ENCODE measurements at places on chromosomes 2 and 18.

DNA sequence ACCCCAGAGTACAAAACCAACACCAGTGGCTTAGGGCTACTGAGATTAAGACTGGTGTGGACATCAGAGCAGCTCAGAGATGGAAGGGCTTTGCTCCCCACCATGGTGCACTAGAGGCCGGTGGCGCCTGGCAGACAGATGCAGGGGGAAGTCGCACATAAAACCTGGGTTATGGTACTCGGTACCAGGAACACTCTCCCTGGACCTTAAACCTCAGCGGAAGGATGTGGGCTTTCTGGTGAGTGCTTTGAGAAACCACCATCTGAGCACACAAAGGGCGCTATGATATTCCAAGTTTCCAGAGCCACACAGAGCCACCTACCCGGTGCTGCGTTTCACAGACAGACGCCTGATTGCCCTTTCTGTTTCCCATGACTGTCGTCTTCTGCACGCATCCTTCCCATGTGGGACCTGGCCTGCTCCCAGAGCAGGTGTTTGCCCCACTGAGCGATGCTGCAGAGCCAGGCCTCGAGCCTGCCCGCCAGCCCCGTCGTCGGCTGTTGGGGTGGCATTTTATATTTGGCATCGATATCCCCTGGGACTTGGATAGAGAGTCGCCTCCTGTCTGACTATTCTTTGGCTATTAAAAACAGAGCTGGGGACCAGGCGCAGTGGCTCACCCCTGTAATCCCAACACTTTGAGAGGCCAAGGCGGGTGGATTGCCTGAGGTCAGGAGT lies 89.5 kb upstream of the ODC1 start:
- DNase-seq: no peak

DNA sequence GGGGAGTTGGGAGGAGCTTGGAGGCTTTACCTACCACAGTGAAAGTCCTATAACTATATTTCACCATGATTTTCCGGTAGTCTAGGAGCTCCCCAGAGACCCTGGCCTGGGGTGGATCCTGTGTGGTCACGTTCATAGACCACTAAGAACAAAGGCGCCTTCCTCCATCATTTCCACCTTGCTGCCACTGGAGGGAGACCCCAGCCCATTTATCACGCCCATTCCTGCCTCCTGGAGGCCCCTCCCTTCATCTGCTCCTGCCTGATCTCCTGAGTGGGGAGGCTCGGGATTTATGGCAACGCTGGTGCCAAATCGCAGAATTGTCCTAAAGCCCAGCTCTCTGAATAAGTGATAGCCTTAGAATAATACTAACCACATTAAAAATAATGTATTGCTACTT lies 507.6 kb upstream of the SPHKAP start:
- DNase-seq: no peak

GRCh38 chr2:72142570-72143440 lies 4.9 kb downstream of the CYP26B1 start:
- DNase-seq: no peak

DNA sequence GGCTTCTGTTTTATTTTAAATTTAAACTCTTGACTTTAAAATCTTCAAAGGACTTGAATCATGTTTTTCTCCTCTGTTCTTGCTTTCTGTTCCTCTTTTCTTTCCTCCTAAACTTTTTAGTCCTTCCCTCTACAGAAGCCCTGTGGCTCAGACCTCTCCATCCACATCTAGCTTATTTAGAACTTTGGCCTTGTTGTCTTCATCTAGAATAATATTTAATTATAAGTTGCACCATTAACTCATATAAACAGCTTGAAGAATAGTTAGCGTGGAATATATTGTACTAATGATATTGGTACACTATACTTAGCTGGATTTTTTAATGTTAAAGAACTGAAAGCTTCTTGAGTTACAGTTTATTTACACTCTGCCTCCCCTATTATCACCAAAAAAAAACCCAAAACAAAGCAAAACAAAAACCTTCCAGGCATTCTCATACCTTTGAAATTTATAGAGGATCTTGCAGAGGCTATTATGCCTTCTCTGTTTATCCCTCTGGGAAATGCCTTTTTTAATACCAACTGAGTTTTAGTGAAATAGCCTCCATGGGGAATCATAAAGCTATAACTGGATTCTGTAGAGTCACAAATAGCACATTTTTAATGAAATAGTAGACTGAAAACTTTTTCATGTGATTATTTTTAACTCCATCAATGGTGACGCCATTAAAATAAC lies 9.2 kb upstream of the CCDC141 start:
- no peak for DNase-seq

- DNase-seq: no peak
Measured at GRCh38 chr18:8765783-8766463, 60.6 kb downstream of the MTCL1 start.

DNA sequence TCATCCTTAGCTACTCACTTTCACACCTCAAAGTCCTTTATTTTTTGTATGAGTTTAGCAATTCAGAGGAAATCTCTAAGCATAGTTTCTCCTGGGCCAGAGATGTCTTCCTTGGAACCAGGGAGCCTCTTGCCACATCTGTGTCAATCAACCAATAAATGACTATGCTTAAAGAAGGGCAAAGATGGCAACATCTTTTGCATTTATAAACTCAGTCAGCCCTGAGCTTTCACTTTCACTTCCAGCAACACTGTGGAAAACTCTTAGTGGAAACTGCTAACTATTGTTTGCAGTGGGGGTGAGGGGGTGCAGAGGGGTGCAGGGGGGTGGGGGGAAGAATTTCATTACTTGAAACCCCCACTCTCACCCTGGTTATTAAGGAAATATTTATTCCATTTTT lies 3.4 kb downstream of the ACVR1C start:
- no peak for DNase-seq

All from stimulated activated effector memory CD8-positive, alpha-beta T cell treated with anti-CD3 and anti-CD28 coated beads, Interleukin-12 subunit alpha, Interleukin-12 subunit beta, amount 100 ng/mL, for 72 hours (primary cell).